ENCODE measurements at places on chromosomes 16 and 17. TPM values are rescaled to one million over a fixed set of nuclear protein-coding genes. Genes with fewer than 3 reads are reported as not detected.

CTRB2 gene
- not detected for total RNA-seq

EVI2A gene
- total RNA-seq = 0.89 TPM

BEAN1 gene
- total RNA-seq = 1.1 TPM

MINK1 gene
- 31.5 TPM for total RNA-seq

MYOCD gene
- under 0.01 TPM for total RNA-seq

SLC9A5 gene
- 2.7 TPM for total RNA-seq

CA10 gene
- not detected for total RNA-seq

COPS3 gene
- total RNA-seq = 93.3 TPM

TEDC2 gene
- 8.3 TPM for total RNA-seq

GUCY2D gene
- total RNA-seq = 0.22 TPM

KRTAP2-1 gene
- not detected for total RNA-seq

TAC4 gene
- total RNA-seq = not detected

SMIM36 gene
- not detected for total RNA-seq

PLA2G10 gene
- total RNA-seq = not detected

ABCC6 gene
- total RNA-seq = not detected

KCNJ2 gene
- total RNA-seq = 1.1 TPM

KRTAP4-12 gene
- total RNA-seq = not detected

C1QL1 gene
- 0.86 TPM for total RNA-seq

CACNG4 gene
- not detected for total RNA-seq

PPP1R27 gene
- not detected for total RNA-seq

GINS2 gene
- 9.9 TPM for total RNA-seq

SLC22A31 gene
- total RNA-seq = not detected

XAF1 gene
- 21.5 TPM for total RNA-seq

LRRC37A3 gene
- 3.1 TPM for total RNA-seq

RNU2-1 gene
- not detected for total RNA-seq

Data from GM23248 (cell line).